Kasumi-1 (cell line): ENCODE measurements at places on chromosomes 4 and X.

- DNase-seq: peak; percentile 75
Observed at GRCh38 chr4:25950461-25951389, 36.7 kb downstream of the SMIM20 start.

GRCh38 chr4:113837397-113837796 is 75.9 kb upstream of the CAMK2D start:
- peak; percentile 92 for DNase-seq

GRCh38 chr4:14583331-14583730 is 418.9 kb upstream of the CPEB2 start:
- no peak for DNase-seq

DNA sequence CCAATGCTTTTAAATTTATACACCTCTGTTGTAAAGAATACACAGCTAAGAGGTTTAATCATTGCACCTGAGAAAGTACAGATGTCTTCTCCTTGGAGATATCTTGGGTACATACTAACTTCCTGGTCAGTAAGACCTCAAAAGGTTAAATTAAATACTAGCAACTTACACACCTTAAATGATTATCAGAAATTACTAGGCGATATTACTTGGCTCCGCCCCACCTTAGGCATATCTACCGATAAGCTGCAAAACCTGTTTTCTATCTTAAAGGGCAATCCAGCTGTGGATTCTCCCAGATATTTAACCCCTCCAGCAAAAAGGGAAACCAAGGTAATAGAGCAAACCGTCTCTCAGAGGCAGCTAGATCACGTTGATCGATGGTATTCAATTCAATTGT is 819.4 kb downstream of the FAM133A start:
- DNase-seq: no peak

- no peak for DNase-seq
Observed at GRCh38 chr4:114072781-114073180, 93.3 kb upstream of the ARSJ start.

GRCh38 chrX:45479196-45479834 is 278.6 kb upstream of the DIPK2B start:
- DNase-seq: no peak

- DNase-seq: no peak
Observed at GRCh38 chr4:70613306-70614183, 15.0 kb upstream of the ENAM start.

GRCh38 chr4:182695009-182695408 is 222.2 kb downstream of the DCTD start:
- DNase-seq: no peak

- no peak for DNase-seq
Observed at GRCh38 chr4:148852092-148852699, 410.0 kb upstream of the NR3C2 start.

GRCh38 chr4:26076000-26076587 is 162.1 kb downstream of the SMIM20 start:
- peak; percentile 87 for DNase-seq

GRCh38 chr4:84697159-84697558 is 114.2 kb downstream of the CDS1 start:
- no peak for DNase-seq

- DNase-seq: no peak
Observed at GRCh38 chr4:171948038-171948437, 134.8 kb downstream of the GALNTL6 start.

DNA sequence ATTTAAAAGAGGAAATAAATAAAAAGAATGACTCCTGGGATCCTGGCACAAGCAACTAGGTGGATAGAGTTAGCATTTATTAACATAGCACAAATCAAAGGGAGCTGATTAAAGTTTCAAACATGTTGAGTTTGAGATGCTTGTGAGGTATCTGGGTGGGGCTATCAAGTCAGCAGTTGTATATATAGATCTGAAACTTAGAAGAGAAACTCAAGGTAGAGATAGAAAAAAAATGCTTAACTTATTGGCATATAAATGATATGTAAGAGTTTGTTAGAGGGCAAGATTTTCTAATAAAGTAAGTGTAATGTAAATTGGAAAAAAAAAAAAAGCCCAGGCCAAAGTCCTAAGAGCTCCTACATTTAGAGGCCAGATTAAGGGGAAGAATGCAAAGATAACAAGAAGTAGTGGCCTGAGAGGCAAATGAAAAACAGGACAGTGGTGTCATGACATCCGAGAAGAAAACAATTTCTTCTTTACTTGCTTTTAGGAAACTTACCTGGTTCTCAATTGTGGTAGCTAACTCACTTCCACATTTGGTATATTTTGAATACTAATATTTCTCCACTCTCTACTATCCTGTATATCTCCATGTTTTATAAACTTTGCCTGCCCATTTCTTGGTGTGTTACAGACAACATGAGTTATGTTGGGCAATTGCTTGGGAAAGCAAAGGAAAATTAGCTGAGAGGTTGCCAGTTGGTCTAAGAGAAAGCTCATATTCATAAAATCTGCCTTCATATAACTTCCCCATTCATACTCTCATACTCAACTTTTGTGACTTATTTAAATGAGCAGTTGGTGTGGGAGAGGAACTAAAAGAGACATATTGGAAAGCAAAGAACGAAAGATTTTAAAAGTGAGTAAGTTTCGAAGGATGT is 169.2 kb downstream of the PARM1 start:
- DNase-seq: no peak

GRCh38 chr4:147994491-147995385 is 262.9 kb downstream of the ARHGAP10 start:
- DNase-seq: no peak

GRCh38 chrX:7143076-7143475 is 4.4 kb upstream of the STS start:
- DNase-seq: no peak

DNA sequence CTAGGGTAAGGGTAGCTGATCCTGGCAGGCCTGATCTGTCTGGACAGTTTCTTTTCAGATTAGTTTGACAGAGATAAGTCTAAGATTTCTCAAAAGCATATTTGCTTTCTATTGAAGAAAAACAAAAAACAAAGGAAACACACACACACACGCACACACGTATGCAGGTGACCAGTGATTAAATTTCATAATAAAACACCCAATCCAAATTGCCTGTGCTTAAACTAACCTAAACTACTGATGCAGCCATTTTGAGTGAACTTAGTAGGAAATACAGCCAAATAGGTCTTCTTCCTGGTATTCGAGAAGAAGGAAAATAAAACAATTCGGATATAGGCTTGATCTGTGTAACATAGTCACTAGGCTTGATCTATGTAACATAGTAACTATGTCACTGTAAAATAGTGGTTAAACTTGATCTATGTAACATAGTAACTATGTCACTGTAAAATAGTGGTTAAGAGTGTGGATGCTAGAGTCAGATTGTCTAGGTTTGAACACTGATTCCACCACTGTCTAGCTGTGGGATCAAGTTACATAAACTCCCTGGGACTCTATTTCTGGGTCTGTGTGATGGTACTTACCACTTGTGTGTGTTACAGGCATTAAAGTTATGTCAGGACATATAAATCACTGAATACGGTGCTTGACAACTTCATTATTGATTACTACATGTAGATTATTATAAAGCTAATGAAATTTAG is 9.8 kb upstream of the CCNG2 start:
- DNase-seq: no peak
